IPS-NIHi11 (cell line): ENCODE measurements at places on chromosomes 5 and 9.
A peak's percentile ranks its signal among the peaks of the same experiment; 100 is the strongest.

GRCh38 chr5:171614971-171615653, 170.5 kb upstream of the SMIM23 start:
- peak; percentile 84 for DNase-seq

DNA sequence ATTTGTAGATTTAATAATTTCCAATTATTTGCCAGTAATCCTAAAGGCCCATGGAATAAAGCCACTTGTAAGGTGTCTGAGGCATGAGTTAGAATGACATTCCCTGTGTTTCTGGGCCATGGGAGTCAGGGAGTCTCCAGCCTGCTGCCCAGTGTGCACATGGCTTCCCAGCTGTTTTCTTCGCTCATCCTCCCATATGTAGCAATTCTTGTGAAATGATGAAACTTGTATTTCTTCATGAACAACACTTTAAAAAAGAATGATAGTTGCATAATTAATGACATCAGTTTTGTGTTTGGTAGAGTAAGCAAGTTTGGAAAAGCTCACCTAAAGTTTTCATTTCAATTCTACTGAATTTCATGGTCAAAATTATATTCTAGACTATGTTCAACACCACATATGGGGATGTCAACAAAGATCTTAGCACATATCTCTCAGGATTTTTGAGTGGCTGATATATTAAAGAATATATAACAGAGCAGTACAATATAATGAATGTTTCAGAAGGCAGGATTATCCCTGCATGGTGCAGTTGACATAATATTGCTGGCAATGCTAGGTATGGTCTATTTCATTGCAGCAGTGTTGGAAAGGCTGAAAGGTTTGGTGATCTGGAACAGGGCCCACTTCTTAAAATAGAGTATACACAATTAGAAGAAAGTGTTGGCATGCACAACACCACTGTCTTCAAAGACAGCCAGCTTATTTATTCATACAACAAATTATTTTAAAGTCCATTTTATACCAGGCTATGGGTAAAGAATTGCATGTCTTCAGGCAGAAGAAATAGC, 44.7 kb downstream of the GRIN3A start:
- no peak for DNase-seq

DNA sequence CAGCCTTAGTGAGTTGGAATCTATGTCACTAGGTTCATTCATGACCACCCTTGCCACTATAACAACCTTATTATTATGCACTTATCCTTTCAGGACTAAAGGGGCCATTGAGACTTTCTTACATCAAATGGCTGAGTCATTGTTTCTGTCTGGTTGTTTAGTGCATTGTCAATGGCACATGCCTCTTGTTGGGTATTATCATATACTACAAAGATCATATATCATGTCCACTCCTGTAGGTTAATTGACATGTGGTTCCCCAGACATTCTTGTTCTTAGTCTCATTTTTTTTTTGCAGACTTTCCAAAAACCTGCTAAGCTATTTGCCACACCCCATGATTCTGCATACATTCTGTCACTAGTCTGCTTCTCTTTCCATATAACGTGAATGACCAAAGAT, 66.7 kb upstream of the PRDM9 start:
- no peak for DNase-seq

DNA sequence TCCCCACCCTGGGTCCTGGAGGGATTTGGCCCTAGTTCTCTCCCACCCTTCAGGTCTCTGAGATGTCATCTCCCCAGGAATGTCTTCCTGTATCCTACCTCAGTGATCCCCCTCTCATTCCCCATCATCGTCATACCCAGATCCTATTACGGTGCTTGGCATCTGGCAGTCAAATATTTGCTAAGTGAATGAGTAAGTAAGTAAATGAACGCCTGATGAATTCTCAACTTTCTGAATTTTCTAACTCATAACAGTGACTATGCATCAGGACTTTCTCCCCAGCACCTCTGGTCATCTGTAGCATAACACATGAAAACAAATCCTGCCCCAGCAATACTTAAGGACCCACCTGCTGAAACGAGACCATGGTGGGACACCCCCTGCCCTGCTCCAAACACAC, 244.2 kb downstream of the EBF1 start:
- no peak for DNase-seq

DNA sequence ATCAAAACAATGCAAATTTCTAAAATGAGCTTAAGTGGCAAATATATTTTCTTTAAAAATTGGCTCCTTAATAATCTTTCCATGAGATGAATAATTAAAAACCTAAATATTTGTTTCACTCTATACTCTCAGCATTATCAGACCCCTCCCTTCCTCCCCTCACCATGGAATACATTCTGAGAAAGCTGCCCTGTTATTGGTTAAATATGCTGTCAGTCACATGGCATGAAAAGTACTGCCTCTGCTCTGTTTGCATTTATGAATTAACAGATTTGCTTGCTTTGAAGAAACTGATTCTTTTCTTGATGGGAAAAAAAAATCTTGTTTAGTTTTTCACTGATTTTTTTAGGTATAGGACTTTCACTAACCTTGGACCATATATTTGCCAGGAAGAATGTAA, 17.0 kb upstream of the RPS23 start:
- DNase-seq, result no peak

- no peak for DNase-seq
Observed at GRCh38 chr5:7446913-7447312, 51.0 kb downstream of the ADCY2 start.

DNA sequence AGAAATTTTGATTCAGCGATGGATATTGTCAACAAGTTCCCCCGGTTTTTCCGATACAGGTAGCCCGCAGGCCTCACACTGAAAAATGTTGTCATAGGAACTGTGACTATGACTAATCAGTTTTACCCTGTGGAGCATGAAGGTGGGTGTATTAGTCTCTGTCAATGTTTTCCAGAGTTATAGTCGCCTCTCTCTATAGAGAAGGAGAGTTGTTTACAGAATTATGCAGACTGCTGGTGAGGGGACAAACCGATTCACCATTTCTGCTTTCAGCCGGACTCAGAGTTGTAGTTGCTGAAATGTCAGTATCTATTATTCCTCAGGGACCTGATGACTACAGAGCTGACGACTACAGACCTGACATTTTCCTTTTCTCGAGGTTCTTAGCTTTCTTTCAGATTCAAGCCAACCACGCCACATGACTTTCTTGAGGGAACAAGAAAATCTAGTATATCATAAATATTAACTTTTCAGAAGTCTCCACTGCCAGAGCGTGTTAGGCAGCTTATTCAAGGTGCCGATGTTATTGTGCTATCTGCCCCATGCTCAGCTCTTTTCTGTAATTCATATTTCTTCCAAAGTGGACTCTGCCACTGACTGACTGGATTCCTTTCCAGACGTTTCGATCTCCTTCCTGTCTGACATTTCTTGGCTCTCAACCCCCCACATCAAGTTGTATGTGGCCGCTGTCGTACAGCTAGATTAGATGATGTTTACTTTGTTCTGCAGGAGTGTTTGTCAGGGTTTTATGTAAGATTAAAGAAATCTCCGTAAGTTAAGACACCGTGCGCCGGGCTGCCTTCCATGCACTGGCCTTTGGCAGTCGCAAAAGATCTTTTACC, 178.1 kb downstream of the FGF1 start:
- DNase-seq, result no peak

DNA sequence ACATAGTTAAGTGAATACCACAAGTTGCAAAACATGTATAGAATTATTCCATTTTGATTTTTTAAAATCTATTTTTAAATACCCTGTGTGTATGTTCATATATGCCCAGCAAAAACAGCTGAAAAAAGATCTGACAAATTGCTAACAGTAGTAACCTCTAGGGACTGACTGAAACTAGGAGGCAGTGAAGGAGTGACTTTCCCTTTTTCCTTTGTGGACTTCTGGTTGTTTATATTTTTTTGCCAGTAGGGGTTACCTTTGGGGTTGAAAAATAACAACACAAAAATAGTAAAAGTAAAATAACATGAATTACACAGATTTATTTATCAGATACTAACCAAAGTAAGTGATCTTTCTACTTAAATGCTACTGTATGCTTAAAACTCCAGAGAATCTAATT, 2.9 kb downstream of the MEGF9 start:
- DNase-seq, result no peak

GRCh38 chr5:104016646-104017045, 454.1 kb upstream of the NUDT12 start:
- no peak for DNase-seq

DNA sequence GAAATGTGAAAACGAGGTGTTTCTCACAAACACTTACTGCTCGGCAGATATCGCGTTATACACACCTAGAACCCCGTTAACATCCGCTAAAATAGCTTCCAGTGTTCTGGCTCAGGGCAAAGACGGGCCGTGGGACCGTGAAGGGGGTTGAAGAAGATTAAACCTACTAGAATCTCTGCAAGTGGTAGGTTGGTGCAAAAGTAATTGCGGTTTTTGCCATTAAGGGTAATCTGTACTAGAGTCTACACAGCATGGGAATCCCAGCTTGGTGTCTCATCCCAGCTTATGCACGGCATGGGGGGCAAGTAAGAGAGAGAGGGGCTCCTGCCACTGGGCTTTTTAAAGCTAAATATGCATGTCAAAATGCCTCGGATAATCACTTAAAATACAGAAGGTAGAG, 43.9 kb downstream of the HRH2 start:
- DNase-seq, result no peak

DNA sequence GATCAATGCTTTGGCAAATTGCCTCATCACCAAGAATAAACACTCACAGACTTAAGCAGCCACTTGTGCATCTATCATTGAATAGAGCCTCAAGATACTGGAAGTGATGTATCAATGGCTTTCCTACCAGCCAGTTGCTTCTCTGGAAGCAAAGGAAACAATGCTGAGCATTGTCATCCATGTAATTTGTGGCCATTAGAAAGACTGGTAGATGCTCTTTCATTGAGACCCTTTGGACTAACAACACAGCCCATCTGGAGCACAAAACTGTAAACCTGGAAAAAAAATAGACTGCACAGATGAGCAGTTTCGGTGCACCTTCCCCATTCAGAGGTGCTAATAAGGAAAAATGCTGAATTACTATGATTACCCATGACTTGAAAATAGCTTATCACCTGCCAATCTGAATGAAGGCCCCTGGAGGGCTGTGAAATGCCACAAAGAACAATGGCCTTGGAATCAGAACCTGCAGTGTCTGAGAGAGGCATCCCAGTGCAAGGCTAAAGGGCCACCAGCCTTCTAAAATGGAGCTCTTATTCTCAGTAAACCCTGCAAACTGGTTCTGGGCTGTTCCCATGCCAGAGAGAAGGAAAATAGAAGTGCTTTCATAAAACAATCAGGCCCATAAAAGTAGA, 127.5 kb downstream of the RFK start:
- DNase-seq, result no peak

DNA sequence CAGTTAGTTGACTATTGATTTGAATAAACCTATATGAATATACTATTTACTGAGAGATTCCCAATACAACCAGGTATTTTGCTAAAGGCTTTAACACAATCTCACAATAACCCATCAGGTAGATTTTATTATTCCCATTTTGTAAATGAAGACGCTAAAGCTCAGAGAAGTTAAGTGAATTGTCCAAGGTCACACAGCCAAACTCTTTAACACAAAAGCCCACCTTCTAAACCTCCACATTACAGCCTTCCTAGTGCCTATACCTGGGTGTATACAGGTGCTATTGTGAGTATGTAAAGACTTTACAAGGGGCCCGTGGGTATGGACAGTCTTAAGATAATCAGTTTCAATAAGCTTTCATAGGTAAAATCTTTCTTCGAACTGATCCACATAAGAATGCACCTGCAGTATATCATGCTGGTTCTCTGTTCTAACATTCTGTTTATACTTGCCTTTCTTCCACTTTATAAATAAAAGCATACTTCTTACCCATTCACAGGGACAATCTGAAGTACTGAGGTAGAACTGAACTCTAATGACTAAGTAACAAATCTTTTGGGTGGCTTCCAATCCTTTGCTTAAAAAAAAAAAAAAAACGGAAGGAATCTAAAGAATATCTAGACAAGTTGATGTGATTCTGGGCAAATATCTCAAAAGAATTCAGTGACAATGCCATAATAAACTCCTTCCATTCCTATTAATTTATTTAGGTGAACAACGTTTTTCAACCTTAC, 59.1 kb downstream of the PJA2 start:
- no peak for DNase-seq

GRCh38 chr5:58666598-58667581, 84.0 kb downstream of the RAB3C start:
- DNase-seq, result peak; percentile 13

DNA sequence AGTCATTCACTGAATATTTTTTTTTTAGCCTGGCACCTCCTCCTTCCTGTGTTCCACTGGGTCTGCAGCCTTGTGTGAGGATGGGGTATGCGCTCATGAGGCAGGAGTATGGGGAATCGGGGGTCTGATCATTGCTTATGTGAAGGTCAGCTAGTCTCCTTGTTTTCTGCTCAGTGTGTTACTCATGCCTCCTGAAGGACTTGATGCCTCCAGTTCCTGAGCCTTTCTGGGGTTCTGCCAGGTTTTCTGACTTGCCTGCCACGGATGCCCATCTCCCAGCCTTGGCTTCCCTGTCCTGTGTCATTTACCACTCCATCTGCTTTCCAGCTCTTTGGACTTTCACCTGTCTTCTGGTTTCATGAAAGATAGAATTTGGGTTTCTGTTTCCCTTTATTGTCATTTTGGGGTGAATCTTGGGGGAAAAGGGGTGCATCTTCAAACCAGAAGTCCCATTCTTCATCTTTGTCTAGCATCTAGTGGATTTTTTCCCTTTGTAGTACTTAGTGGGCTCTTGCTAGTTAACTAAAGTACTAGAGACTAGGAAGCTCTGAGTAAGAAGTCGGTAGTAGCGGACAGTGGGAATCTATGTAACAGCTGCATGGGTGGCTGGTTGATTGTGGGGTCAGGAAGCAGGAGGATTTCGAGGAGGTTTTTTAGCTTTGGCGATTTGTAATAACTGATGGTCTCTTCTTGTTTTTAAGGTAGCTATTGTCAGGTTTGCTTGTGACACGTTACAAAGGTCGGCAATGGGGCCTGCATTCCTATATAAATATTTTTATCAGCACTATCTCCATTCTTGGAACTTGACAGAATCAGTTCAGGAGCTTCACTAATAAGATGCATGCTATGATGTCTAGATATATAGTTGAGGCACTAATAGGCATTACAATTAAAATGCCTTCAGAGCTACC, 8.2 kb downstream of the OTULIN start:
- DNase-seq, result no peak

GRCh38 chr5:116144103-116144502, 59.3 kb downstream of the COMMD10 start:
- no peak for DNase-seq

DNA sequence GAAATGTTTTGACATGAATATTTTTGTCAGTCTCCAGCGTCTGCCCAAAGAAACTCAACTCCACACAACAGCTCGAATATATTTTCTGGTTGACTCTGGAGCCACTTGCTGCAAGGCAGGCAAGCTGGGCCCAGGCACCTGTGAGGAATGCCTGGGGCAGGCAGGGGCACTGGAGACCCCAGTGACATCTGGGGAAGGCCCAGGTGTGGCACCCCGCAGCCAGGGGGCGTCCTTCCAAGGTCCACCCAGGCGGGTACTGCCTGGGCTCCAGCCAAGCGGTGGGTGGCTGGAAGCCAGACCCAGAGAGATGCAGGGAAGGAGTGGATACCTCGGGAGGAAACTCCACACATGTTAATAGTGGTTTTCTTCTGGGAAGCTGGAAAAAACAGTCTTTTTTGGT, 125.9 kb downstream of the PHF2 start:
- no peak for DNase-seq
